ENCODE measurements at places on chromosomes 6 and 20.
A peak's percentile ranks its signal among the peaks of the same experiment; 100 is the strongest.

DNA sequence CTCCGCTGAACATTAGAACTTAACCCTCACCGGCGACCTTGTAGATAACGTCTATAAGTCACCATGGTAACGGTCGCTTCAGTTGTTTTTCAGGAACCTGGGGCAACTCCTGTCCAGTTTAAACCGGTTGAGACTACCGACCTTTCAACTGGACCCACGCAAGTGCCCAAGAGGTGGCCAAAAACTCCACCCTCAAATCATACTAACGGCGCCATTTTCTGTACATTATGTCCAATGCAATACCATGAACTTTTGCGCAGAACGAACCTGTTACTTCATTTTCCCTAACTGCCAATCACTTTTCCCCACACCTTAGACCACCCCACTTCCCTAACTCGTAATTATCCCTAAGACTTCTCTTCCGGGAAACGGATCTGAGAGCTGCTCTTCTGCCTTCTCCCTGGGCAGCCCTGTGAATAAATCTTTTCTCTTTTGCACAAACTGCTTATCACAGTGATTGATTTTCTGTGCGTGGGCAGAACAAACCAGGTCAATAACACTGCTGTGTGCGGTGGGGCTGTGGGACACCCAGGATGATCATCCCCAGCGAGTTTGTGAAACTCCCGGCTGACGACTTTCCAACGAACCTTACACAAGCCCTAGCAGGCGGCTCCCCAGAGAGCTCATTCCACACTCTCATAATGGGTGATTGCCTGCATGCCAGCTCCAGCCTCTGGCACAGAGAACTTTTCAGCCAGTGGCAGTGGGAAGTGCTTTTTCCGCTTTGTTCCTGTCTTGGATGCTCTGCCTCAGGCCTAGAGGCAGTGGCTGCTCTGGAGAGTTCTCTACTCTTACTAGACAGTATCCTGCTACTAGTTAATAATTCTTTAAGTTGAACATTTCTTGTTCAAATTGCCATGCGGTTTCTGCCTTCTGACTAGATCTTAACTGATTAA is 28.6 kb downstream of the GPX5 start:
- no peak for DNase-seq

DNA sequence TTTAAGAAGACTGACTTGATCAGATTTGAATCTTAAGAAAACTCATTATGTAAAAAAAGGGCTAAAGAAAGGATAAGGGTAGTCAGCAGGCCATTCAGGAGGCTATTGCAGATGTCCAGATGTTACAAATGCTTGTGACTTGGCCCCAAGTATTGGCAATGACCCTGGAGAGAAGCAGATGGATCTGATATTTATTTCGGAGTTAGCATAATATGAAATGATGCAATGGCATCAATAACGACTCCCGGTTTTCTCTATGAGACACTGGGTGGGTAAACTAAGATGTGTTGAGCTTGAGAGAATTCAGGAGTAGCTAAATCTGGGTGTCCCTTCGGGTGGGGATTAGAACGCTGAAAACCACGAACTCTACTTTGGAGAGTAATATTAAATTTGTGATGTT is 149.7 kb downstream of the LAMA2 start:
- DNase-seq: no peak

DNA sequence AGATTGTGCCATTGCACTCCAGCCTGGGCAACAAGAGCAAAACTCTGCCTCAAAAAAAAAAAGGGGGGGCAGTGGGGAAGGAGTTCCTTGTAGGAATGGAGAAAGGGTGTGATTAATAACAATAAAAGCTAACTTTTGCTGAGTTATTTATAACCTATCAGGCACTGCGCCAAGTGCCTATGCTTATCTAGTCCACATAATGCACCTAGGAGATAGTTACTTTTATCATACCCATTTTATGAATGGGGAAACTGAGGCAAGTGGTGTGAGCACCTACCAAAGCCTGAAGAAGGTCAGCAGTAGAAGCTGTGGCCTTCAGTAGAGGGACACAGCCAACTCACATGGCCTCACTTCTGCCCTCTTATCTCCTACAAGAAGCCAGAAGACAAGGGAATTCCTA is 13.6 kb upstream of the PPP1R16B start:
- no peak for DNase-seq

- no peak for DNase-seq
Observed at GRCh38 chr6:98839781-98840361, 5.5 kb downstream of the POU3F2 start.

- peak; percentile 16 for DNase-seq
Observed at GRCh38 chr6:38567436-38567835, 72.3 kb downstream of the BTBD9 start.

DNA sequence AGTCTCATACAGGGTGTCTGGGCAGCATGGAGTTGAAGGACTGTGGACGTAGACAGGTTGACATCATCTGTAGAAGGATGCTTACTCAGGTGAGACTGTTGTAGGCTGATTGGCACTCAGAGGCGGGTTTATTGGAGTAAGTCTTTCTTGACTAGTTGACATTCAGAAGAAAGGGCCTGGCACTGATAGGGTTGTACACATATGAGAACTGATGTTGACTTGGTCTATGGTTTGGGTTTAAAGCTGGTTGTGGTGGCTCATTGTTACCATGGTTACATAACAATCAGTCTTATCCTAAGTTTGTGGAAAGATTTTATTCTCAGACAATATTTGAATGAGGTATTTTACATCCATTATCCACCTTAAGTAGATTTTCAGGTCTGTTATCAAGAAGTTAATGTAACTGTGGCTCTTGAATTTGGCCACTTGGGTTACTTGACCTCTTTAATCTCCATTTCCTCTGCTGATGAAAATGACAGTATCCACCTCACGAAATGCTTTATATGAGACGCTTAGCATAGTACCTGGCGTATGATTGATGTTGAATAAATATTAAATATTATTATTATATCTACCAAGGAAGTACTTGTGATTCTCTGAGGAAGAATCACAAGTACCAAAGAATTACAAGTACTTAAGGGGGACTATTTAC is 109.3 kb downstream of the DNAH8 start:
- DNase-seq: peak; percentile 0

DNA sequence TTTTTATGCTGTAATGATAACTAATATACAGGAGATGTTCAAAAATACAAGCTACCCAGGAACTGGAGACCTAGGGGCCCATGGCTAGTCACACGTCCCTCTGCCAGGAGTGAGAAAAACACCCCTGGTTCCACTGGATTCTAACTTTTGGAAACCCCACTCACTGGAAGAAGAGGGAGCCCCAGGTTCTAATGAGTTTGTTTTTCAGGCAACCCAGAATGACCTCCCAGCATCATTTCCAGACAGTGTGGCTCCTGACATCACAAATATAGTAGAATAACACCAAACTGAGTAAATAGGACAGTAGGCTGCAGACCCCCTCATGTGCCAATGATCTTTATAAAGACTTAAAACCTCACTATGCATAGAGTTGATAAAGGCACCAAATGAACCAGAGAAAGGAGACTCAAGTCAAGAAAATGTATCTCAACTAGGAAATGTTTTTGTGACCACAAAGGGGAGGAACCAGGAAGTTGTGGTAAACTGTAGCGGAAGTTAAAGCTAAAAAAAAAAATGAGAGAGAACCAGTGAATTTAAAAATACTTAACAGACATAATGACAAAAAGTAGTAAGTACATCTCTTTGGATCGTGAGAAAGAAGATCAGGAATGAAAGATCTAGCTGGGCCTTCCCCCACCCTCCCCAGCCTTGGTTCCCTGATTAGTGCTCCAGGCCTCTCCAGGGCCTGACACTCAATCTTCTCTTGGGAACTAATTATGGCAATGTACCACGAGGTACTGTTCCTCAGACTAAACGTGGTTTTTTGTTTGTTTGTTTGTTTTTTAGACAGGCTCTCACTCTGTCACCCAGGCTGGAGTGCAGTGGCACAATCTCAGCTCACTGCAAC is 19.8 kb downstream of the HLA-E start:
- peak; percentile 91 for DNase-seq

- peak; percentile 9 for DNase-seq
Observed at GRCh38 chr6:42619963-42620362, 56.1 kb downstream of the UBR2 start.

GRCh38 chr6:56088641-56089040 is 158.7 kb downstream of the COL21A1 start:
- no peak for DNase-seq

DNA sequence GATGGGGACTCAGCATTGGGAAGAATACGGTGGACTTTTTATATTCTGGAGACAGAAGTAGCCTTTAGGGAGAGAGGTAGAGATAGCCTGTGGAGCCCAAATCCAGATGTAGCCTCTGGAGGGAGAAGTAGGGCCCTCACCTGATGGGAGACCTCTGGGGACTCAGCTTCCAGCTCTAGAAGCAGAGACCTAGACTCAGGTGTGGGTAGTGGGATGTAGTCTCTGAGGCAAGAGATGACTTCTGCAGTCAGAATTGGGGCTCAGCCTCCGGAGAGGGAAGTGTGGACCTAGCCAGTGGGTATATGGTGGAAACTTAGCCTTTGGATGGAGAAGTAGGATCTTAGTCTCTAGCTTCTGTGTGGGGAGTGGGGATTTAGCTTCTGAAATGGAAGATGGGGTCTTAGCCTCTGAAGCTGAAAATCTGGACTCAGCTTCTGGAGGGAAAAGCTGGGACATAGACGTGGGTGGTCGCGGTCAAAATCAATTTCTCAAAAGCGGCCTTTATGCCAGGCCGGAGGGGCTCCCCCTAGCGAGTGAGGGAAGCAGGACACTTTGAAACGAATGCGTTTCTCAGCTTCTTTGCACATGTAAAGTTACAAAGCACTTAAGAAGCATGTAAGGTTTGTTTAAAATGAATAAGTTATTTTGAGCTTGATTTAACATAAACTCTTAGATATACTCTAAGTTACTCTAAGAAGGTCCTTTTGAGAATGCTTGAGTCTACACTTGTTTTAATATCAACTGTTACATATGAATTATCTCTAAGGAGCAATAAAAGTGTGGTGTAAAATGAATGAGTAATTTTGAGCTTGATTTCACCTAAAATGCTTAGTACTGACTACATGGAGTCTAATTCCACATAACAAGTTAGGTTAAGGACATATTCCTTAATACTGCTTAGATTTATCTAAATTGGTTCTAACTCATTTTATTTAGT is 12.9 kb upstream of the ZNF343 start:
- DNase-seq: peak; percentile 42

DNA sequence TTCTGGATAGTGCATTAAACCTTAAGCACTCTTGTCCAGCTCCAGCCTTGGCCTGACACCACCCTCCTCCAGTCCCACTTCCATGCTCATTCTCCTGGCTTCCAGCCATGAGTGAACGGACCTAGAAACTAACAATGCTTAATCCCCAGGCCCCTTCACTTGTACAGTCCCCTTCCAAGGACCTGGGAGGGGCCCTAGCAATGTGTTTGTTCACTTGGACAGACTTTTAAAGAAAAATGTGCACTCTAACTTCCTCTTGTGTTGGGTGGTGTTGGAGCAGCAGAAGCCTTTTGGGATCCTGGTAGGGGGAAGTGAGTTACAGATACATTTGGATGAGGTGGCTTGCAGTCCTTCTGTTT is 48.9 kb upstream of the CCN6 start:
- DNase-seq: no peak

DNA sequence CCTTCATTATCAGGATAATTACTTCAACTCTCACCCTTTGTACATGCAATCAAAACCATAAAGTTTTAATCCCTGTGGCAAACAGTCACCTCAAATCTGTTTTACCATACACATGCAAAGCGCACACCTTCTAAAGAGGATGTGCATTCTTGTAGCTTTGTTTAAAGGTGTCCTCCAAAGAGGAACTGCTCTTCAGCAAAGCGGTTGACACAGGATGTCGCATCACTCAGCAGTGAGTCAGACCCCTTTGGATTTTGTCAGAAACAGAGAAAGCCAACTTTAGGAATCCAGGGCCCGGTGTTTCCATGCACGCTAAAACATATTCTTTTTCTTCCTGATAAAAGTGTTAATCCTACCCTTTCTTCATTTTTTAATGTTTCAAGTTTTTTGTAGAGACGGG is 268.3 kb upstream of the ARID1B start:
- no peak for DNase-seq

DNA sequence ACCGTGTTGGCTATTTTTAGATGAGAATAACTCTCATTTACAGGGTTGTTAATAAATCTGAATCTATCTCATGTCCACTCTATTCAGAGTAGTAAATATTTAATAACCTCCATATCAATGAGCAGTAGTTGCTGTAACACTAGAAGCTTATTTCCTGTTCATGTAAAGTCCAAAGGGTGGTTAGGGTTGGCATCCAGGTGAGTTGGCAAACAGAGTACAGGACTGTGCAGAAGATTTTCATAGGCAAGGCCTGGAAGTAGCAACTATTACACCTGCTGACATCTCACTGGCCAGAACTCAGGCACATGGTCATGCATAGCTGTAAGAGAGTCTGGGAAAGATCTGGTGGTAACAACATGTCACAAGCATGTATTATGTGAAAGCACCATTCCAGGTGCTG is 147.5 kb downstream of the PHF3 start:
- no peak for DNase-seq

- DNase-seq: no peak
Observed at GRCh38 chr6:44035621-44036020, 91.6 kb downstream of the MRPL14 start.

GRCh38 chr6:114638341-114638740 is 295.5 kb upstream of the HS3ST5 start:
- no peak for DNase-seq

GRCh38 chr6:55679503-55679902 is 100.5 kb upstream of the HMGCLL1 start:
- no peak for DNase-seq

GRCh38 chr6:56570413-56571359 is 72.0 kb downstream of the DST start:
- peak; percentile 21 for DNase-seq

DNA sequence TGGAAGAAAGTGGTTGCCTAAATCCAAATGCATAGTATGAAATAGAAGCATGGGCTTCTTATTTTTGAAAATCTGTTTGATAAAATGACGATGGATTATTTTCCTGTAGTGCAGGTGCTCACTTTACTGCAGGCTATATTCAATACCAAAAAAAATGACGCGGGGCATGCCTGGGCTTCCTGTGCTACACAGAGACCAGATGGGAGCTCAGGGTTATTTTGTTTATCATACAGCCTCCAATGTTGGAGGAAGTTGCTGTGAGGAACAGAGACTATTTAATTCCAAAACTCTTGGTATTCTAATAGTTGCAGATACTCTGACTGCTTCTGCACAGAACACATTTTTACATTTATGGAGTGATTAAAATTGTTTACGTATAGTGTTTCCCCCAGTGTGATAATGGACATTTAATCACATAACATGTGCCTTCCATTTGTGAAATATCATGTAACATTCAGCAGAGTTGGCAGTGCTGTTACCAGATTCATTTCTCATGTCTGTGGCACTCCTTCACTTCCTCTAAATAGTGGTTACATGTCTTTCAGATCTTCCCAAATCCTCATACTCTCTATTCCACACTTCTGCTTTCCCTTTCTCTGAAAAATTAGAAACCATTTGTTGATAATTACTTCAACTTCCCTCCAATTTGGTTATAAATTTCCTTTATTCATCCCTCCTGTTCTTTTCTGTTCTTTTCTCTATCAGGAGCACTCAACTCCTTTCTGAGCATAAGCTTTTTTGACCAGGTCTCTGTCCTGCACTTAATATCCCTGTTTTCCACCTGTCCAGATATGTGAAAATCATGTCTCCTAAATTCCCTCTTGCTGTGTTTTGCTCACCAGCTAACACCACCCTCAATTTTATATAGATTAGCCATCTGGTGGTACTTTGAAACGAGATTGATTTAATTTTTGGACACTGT is 121.6 kb downstream of the ADGRB3 start:
- DNase-seq: no peak

GRCh38 chr6:98836962-98837944 is 2.9 kb downstream of the POU3F2 start:
- no peak for DNase-seq

- no peak for DNase-seq
Observed at GRCh38 chr6:107543088-107543487, 53.2 kb downstream of the SOBP start.

Measured in Jurkat, Clone E6-1 (cell line).